ENCODE measurements at places on chromosomes 3 and 15.

GRCh38 chr15:69863446-69863845 lies 234.3 kb downstream of the TLE3 start:
- no peak for DNase-seq

- DNase-seq: no peak
Observed at GRCh38 chr3:186287711-186288110, 74.3 kb downstream of the DGKG start.

DNA sequence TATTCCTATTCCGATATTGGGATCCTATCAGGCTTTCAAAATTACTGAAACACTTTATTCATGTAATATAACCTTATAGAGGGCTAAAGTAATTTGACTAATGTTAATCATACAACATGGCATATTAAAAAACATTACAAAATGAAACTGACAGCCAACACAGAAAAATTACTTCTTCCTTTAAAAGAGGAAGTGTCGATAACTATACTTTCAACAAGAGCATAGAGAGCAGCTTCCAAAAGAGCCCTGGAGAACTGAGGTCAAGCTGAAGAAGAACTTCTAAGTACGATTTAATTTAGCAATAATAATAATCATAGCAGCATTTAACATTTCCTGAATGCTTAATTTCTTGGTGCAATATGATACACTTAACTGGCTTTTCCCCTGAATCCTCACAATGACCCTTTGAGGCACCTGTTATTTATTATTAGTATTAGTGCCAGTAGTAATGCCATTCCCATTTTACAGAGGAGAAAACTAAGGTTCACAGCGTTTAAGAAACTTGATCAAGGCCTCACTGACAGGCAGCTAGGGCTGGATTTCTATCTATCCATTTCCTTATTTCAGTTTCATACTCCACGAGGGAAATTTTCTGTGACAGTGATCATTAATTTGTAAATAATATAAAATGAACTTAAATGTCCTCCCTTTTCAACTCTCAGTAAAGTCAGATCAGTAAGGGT lies 181.6 kb downstream of the CFAP20DC start:
- DNase-seq: no peak

GRCh38 chr3:192481638-192482037 lies 245.7 kb downstream of the FGF12 start:
- no peak for DNase-seq
